Activated effector memory CD4-positive, alpha-beta T cell treated with Interleukin-2 at 50 U/mL for 16 hours (primary cell): ENCODE measurements at places on chromosomes 5 and 9.

GRCh38 chr5:124655921-124656511, 90.4 kb downstream of the ZNF608 start:
- DNase-seq = no peak

DNA sequence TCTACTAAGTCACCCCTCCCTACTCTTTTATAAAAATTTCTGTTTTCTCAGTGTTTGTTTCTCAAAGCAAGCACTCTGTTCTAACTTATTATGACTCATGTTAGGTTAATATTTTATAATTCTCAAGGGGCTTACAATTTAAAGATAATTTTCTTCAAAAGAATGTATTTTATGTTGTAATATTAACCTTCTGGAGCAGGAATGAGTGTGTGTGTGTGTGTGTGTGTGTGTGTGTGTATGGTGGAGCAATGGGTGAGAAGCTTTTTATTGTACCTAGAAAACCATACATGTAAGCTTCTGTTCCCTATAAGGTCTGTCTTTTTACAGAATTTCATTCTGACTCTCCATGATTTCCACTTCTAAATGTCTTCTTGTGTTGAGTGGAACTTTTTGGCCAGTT, 63.0 kb downstream of the PBX3 start:
- no peak for DNase-seq

GRCh38 chr5:133075572-133076536, 24.0 kb downstream of the HSPA4 start:
- DNase-seq = no peak

DNA sequence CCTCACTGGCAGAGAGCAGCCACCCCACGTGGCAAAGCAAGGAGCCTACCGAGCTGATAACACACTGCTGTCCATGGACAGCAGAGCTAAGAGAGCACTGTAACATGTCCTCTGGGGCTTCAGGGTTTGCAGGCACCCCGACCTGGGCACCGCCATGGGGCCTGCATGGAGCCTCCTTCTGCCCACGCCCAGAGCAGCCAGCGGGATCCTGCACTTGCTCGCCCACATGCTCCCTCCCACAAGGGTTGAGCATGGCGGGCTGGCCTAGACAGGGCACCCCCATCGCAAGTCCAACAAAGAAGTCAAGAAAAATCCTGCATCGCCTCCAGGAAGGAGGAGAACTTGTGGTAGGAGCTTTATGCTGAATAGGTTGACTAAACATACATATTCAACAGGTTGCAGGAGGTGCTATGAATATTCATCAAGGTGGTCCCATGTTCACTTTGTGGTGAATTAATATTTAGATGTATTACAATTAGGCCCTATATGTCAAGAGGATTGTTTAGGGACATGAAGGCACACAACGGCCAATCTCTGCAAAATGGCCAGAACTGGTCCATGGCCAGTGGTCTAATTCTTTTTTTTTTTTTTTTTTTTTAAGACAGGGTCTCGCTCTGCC, 3.8 kb upstream of the MIGA2 start:
- no peak for DNase-seq

GRCh38 chr5:123119334-123119986, 30.4 kb downstream of the PRDM6 start:
- no peak for DNase-seq

- DNase-seq = no peak
These were observed 190.5 kb downstream of the TTLL11 start for GRCh38 chr9:121902461-121903135.

GRCh38 chr9:109110329-109111021, 9.3 kb downstream of the TMEM245 start:
- no peak for DNase-seq

DNA sequence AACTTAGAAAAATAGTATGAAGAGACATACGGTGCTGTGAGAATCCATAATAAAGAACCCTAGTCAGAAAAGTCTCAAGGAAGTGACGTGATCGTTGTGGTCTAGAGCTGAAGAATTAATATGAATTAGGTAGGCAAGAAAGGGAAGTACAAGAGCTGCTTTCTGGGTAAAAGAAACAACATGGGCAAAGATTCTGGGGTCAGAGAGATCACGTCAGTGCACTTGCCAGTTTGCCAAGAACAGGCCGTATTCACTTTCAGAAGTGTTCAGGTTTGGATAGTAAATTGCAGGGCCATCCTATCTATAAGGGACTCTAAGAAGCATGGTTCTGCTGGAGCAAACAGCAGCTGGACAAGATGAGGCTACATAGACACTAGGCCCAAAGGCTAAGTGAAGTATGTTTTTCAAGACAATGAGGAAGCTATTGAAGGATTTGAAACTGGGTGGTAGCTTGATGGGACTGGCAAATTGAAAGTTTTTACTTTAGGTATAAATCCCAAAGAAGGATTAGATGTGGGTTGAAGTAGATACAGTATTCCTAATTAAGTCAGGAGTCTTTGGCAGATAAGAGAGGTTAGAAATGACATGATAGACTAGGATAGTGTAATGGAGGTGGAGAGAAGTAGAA, 4.8 kb upstream of the CHD1 start:
- peak; percentile 9 for DNase-seq

GRCh38 chr5:54844905-54845566, 140.4 kb downstream of the ESM1 start:
- DNase-seq = no peak

DNA sequence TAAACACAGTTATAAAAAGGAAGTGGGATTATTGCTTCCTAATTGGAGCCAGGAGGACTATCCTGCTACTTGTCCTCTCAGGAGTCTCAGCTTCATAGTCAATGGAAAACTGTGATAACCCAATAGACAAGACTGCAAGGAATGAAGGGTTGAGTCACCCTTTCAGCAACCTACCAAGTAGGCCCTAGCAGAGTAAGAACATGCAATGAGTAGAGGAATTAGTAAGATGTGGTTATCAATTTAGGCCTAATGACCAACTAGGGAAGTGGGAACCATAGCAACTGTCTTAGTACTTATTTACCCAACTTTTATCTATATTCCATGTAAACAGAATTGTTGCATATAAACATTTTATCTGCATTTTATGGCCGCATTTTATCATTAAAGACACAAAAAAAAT, 310.1 kb downstream of the RFX3 start:
- no peak for DNase-seq

- no peak for DNase-seq
These were observed 101.8 kb downstream of the MAST4 start for GRCh38 chr5:66697796-66698564.

DNA sequence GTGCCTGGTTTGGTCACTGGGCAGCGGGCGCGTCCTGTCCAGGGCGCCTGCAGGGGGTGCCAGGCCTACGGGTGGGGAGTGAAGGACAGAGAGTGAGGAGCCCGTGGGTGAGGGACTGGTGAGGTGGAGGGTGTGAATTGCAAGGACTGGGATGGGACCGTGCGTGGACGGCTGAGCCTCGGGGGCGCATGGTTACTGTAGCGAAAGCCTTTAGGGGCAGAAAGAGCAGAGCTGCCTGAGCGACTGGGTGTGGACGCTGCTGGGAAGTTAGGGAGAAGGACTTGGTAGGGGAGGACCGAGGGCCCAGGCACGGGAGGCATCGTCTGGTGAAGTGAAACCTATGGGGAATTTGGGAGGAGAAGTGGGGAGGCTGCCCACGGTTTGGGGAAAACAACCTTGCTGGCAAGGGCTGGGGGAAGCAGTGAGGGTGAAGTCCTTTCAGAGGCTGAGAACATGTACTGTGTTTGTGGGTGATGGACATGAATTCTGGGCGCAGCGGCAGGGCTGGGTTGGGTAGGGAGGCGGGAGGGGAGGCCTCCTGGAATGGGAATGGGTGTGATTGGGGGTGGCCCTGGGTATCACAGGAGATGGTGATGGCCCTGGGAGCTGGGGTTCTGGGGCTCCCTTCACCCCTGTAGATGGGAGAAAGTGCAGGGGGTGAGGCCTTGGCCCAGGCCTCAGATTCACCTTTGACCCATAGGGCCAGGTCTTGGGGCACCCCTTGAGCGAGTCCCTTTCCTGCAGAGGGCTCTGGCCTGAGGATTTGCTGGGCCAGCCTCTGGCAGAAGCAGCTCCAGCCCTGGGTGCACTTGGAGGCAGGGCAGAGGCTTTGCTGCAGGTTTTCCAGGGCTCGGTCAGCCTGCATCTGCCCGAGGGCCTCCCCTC, 1.7 kb upstream of the TOR4A start:
- DNase-seq = no peak

DNA sequence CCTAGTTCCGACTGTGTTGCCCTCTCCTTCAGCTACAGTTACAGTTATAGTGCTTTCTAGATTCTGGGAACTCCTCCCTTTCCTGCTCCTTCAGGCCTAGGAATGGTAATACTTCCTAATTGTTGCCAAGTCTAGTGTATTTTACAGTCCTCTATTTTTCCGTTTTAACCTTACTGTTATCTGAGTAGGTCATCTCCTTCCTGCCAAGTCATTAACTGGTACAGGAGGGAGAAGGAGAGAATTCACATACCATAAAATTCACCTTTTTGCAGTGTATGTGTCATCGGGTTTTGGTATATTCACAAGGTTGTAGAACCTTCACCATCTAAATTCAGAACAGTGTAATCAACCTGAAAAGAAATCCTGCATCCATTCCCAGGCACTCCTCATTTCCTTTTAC, 335.4 kb upstream of the MEF2C start:
- DNase-seq = no peak

- DNase-seq = no peak
These were observed 162.9 kb upstream of the ACOT12 start for GRCh38 chr5:81556809-81557208.

GRCh38 chr5:67576112-67576511, 379.5 kb upstream of the CD180 start:
- DNase-seq = no peak

GRCh38 chr5:9543311-9543920, 2.5 kb downstream of the SEMA5A start:
- DNase-seq = no peak

GRCh38 chr9:113368348-113368981, 8.3 kb downstream of the HDHD3 start:
- no peak for DNase-seq

GRCh38 chr9:114006155-114006550, 71.9 kb downstream of the AMBP start:
- DNase-seq = no peak
